ENCODE measurements at places on chromosomes 3 and 15.

DNA sequence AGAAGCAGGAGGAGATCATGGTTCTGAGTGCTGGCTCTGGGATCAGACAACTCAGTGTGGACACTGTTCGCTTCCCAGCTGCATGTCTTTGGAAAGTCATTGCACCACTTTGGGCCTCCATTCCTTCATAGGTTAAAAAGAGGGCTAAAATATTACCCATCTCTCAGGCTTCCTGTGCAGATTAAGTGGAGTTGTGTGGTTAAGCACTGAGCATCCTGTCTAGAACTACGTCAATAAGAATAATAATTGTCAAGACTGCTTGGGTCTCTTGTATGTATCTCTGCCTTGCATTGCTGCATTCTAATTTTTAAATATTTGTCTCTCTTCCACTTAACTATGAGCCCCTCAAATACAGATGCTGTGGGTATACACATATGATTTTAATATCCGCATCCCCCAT is 22.3 kb downstream of the CFAP161 start:
- DNase-seq: no peak

GRCh38 chr15:64749999-64750657 is 25.3 kb downstream of the RBPMS2 start:
- DNase-seq: no peak

DNA sequence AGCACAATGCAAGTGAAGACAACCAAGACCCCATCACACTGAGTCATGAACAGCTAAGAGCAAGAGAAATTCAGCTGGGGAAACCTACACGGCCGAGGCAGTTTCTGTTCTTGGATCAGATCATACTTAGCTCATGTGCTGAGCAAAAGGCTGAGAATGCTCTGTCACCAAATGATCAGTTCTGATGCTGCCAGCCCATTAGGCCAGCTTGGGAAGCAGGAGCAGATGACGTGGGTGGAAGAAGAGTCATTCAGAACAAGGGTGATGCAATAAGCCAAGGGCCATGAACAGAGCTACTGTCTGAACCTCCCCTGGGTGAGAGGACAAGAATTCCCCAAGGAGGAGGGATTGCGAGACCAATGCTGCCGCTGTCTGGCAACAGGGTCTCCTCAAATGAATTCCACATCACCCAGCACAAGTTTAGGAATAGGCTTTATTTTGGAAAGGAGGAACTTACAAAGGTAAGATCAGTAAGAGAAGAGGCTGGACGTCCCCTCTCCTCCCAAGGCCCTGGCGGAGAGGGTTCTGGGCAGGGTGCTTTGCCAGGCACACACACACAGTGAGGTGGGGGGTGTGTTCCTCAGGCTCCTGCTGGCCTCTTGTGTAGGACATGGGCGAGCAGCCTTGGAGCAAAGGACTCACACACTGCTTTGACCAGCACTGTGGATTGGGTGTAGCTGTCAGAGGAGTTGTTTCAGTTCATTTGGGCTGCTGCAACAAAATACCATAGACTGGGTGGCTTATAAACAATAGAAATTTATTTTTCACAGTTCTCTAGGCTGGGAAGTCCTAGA is 65.6 kb upstream of the CTXND1 start:
- DNase-seq: no peak

DNA sequence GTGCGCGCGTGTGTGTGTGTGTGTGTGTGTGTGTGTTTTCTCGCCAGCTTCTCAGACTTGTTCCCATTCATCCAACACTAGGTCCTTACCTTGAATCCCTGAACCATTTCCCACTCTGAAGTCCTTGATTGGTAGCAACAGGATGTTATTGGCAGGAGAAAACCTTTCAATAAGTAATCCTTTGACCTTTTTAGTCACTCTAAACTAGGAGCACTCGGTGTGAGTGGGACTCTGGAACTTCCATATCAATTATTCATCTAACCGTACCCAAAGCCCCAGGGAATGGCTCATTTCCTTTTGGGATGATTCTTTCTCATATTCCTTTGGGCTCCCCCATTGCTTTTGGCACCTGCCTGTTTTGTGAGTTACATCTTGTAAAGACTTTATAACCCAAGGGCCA is 140.2 kb upstream of the SPRED1 start:
- DNase-seq: no peak

- no peak for DNase-seq
Measured at GRCh38 chr3:158058495-158059130, 47.6 kb downstream of the SHOX2 start.
